ENCODE measurements at places on chromosomes 7 and 10.

DNA sequence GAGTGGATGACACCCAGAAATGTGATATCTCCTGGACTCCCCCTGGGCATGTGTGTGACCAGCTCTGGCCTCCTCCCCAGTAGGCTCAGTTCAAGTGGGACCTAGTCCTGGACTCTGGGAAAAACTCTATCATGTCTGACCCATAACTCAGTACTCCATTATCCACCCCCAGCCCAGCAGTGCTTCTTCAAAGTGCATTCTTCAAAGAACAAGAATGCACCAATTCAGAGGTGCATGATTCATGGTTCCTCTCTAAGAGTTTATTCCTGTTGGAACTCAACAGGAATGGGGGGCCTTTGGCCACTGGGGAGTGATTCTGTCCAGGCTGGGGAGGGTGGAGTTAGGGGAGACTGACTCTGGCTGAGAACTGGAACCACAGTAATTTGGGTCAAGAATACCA is 173.6 kb upstream of the CXCL12 start:
- no peak for DNase-seq

DNA sequence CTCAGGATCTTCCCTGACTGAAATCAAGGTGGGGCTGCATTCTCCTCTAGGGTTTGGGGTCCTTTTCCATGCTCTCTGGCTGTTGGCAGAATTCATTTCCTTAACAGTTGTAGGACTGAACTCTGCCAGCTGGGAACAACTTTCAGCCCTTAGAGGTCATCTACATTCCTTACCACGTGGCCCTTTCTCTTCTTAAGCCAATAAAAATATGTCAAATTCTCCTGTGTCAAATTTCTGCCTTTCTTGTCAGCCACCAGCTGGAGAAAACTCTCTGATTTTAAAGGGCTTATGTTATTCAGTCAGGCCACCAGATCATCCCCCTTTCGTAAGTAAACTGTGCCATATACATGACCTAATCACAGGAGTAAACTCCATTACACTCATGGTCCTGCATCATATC is 95.3 kb upstream of the IL6 start:
- no peak for DNase-seq

DNA sequence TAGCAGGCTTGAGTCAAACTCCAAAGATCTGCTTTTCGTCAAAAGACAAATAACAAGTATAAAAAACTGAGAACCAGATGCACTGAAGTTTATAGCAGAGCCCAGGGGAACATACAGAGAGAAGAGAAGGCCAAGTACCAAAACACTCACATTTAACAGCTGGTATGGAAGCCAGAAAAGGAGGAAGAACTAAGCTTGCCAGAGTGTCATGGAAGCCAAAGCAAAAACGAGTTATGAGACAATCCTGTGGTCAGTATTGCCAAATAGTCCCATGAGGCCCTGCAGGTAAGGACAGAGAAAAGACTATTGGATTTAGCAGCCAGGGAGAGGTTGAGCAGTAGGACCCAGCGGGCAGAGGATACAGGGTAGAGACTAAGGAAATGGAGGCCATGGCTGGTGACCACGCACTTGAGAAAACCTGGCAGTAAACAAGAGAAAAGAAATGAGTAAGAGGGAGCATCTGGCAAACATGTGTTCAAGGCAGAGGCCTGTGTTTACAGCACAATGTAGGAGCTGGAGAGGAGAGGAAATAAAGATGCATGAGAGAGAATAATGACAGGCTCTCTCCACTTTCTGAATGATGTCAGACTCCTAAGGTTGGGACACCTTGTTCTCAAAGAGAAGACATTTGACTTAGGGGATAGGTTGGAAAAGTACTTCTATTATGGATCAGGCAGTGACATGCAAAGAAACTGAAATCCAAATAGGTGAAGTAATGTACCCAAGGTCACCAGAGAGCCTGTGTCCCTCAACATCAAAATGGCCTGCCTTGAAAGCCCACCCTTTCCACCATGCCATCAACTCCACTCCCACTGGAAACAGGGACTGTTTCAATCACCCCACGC is 9.1 kb downstream of the CREB3L2 start:
- no peak for DNase-seq

- no peak for DNase-seq
These were observed 14.9 kb downstream of the PFKFB3 start for GRCh38 chr10:6217611-6218010.

DNA sequence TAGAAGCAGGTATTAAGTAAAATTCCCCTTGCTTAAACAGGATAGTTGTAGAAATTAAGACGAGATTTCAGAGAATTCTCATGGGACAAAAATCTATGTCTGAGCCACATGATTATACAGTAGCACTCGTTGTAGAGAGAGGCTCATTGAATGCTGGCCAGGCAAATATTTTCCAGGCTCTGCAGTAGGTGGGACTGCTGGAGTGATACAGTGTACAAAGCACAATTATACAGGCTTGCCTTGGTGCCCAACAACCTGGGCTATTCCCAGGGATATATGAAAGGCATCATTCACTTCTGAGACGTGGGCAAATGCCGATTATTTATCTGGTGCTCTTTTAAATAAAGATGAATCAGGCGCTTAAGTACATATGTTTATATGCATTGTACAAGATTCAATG is 380.6 kb downstream of the PHTF2 start:
- DNase-seq = no peak

DNA sequence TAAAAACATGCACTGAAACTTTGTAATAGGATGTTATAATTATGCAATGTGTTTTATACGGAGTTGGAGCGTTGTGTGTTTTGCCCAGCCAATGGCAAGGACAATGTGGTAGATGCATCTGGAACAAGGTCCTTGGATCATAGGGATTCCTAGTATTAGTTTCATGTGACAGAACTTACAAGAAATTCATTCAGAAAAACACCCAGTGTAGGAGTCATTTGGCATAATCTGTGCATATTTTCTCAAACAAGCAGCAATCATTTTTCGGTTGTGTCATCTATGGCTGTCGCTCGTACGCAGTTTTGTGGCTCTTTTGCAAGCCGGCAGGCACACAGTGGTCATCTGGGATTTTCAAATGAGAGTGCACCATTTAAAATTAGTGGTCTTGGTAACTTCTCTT is 19.8 kb downstream of the CREB5 start:
- DNase-seq = no peak

DNA sequence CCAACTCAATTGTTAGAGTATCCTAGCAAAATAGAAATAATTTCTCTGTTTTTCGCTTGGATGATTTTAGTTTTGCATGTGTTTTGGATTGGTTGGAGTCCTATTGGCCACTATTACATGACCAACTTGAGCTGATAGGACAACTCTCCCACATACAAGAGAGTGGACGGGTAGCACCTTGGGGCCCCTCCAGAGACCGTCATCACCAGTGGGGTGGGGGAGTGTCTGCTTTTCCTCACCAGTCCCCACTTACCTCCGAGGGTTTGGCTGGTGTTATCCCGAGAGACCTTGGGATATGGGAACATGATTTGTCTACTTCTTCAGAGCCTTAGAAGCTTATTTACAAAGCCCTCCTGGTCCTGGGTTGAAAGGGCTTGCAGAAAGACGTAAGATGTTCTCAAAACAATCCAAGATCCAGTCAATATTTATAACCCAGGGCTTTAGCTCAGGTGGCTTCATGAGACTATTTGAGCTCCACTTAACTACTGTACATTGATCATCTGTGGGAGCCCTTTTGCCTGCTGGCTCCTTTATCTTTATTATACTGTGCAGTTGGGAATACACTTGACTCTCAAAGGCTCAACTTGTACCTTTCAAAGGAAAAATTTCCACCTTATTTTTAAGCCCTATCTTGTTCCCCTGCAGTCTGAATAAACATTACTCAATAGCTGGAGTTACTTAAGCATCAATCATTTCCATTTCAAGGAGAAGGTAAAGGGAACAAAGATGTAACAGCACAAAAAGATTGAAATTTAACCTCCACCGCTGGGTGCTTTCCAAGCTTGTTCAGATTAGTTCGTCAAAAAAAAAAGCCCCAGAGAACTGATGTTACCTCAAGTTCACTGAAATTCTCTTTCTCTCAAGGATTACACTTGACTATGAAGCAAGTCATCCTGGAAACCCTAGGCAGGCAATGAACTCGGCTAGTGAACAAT is 119.7 kb downstream of the WDR11 start:
- no peak for DNase-seq

DNA sequence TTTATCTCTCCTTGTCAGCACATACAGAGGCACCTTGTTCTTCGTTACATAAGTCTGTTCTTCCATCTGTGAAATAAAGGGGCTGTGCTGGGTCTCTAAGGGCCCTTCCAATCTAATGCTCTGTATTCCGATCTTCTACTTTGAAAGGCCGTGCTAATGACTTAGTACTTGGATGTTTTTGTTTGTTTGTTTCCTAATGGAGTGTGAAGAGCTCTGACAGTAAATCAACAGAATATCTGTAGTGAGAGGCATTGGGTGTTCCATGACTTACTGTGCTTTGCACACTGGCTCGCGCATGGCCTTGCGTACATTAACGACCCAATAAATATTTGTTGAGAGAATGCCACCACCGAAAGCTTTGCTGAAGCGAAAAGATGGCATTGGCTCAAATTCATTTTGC is 162.1 kb downstream of the CHN2 start:
- DNase-seq = no peak

- no peak for DNase-seq
These were observed at the start of gene SSMEM1 for GRCh38 chr7:130207642-130208041. SSMEM1 (plus strand) TSS chr7:130207860; CDS start chr7:130207911, 51 bp downstream.

GRCh38 chr7:27697861-27698430 is 35.3 kb upstream of the HIBADH start:
- DNase-seq = no peak
